ENCODE measurements at places on chromosomes 4 and X.

- no peak for DNase-seq
These were observed 83.5 kb upstream of the LIMCH1 start for GRCh38 chr4:41454423-41454822.

- no peak for DNase-seq
These were observed 22.7 kb downstream of the JAKMIP1 start for GRCh38 chr4:6177587-6178197.

DNA sequence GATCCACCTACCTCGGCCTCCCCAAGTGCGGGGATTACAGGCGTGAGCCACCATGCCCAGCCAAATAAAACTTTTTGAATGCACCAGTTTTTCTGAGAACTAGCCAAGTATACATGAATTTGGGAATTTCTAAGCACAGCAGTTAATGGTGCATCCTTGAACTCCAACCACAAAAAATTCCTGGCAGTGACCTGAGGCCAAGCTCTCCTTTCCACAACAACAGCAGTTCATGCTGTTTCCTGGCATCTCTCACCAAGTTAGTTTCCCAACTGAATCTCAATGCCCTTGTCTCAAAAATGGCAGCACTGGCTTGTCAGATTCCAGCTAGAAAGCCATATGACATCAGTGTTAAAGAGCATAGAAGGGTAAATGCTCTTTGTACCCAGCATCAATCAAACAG lies 15.9 kb upstream of the XKRX start:
- peak; percentile 5 for DNase-seq

DNA sequence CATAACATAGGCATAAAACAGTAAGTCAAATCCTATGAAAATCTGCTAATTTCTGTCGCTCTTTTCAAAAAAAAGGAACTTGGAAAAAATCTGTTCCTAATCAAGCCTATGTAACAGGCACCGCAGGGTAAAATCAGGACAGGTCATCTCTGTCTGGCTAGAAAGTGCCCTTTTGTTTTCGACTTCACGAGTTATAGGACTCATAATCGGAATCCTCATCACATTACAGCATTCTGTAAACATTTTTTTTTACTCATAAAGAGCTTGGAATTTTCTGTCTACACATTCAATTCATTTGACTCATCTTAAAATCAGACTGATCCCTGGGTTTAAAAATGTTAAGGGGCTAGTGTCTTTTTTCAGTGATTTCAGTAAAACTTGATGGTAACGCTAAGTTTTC lies 181.7 kb upstream of the TBC1D9 start:
- DNase-seq: peak; percentile 58

DNA sequence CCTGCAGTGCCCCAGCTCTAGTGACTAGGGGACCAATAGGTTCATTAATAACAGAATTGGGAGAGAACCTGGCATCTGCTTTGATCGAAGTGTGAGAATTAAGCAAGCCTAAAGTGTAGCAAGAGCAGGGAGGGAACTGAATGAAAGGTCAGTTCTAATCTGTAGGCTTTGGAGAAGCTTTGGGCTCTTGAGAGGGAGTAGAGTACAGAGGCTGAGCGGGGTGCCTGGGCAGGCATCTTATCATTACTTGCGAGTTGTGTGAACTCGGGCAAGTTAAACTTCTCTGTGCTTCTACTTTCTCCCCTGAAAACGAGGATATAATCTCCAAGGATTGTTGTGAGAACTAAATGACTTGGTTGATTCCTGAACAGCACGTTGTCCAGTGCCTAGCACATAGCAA lies 906 bp upstream of the PARM1 start:
- no peak for DNase-seq

DNA sequence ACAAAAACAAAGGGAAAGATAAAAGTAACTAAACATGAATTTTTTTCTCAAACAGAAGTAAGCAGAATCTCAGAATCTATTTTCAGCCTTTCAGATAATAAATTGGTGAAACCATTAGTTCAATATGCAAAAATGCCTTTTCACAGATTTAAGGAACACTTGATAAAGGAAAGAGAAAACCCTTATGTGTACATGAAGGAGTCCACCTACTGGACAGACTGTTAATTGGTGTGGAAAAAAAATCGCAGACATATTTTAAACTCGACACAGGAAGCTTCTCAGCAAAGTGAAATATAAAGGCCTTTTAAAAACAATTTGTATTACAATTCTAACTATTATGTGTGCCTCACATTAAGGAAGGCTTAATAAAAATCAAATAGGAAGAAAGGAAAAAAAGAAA lies 22.3 kb downstream of the COX7B2 start:
- peak; percentile 27 for DNase-seq

- no peak for DNase-seq
These were observed 7.5 kb upstream of the SETD7 start for GRCh38 chr4:139563515-139563914.

DNA sequence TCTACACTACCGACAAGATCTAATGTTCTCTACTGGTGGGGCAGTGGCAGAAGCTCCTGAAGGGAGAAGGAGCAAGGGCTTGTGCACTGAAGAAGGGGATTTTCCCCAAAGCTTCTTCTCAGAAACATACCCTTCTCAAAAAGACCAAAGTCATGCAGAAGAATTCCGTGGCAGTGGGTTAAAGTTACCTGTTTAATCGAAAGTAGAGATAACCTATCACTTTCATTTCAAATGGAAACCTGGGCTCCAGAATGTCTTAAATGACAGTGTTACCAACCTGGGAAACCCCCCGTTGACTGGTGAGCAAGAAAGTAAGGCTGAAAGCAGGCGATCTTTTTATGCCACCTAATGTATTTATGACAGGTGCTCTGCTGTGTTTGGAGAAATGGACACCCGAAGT lies 92.5 kb upstream of the TEX13D start:
- DNase-seq: no peak

Measured in astrocyte of the spinal cord (primary cell).